ENCODE measurements at places on chromosomes 1 and 21. TPM values are rescaled to one million over a fixed set of nuclear protein-coding genes. Genes with fewer than 3 reads are reported as not detected.

The STPG1 gene
- 16.7 TPM for total RNA-seq

GRCh38 chr1:240074422-240074821, 17.3 kb upstream of the FMN2 start:
- DNase-seq: no peak

GRCh38 chr1:92367496-92367895, 68.6 kb downstream of the RPAP2 start:
- DNase-seq: no peak

GRCh38 chr1:233873666-233874065, 30.8 kb upstream of the SLC35F3 start:
- DNase-seq: no peak

DNA sequence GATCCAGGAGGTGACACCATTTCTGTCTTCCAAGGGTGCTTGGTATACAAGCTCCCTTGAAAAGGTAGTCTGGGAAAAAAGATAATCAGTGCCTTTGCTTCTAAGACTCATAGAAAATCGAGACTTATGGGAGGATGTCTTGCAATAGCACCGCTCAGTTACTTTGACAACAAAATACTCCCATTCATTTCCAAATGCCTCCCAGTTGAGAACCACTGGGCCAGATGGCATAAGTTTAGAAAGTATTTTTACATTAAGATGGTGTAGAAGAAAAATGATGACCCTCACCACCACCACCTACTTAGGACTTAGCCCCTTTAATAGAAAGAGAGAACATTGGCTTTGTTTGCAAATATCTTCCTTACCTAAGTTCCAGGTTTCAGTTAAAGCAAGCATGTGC, 4.6 kb downstream of the TRMT13 start:
- DNase-seq: no peak

All from progenitor cell of endocrine pancreas (in vitro differentiated cells).